ENCODE measurements at places on chromosomes 3 and 15.

DNA sequence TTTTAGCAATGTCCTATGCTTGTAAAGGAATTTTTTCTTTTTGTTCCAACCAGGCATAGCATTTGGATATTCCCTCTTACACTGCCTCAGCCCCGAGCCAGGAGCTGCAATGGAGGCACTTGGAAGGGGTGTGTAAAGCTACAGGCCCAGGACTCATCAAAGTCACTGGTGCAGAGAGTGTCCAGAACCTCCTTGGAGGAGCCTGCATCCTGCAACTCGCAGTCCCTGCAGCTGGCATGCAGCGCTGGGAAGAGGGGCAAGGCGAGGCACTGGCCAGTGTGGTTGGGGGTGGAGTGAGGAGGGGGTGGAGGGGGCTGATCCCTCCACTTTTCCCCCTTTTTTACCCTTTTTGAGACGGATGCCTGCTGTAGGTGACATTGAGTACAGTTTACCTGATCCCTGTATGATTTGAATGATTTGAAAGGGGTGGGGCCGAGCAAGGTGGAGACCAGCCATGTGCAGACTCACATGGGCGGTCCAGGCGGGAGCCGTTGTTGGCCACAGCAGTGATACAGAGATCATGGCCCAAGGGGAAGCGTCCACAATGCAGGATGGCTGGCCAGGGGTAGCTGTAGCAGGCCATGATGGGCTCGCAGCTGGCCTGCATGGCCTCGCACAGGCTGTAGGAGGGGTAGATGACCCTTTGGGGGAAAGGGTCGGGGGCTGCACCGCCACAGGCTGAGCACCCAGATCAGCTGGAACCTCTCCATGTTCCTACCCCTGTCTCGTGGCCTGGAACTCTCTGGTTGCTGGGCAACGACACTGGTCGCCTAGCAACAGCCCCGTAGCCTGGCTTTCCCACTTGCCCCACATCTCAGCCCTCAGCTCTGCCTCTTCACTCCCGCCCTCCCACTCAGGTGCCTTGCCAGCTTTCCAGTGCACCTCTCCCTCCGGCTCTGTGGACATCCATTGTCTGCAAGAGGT lies 7.9 kb downstream of the P4HTM start:
- DNase-seq = no peak

DNA sequence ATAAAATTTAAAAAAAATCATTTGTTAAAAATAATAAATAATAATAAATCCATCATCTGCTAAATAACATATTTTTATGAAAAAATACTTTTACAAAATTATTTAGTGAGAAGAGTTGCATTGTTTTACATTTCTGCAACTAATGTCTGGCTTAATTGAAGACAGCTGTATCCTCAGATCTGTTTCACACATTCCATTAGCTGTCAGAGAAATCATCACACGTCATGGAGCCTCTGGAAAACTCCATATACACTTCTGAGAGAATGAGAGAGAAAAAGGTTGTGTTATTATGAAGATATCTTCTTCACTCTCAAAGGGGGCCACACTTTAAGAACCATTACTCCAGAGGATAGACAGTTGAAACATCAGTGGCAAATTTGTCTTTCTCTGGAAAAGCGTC lies 40.8 kb downstream of the CMSS1 start:
- DNase-seq = no peak

DNA sequence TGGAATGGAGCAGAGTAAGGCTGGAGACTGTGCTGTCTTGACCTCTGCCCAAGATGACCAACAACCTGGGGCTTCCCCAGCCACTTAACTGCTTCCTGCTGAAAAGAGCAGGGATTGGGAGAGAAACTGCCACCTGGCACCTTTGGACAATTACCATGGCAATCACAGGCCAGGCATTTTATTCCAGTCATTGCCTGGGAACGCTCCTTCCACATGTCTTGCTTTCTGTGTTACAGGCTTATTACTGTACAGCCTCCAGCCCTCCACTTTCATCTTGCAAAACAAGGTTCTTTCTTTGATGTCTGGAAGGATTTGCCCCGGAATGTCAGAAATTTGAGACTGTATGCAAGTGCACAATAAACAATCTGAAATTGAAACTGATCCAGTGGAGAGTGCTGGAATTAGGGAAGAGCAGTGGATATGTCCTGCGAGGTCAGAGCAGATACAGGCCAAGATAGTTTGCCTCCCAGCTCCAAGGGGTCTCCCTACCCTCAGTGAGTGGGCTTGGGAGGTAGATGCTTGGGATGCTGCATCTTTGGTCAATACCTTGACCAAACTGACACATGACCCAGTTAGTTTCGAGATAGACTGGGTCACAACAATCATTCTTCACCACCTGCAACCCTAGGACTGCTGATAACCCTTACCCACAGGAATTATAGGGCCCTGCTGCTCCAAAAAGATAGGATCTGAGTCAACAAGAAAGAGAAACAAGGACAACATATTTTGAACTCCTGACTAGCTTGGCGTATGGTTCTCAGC lies 2.7 kb downstream of the PPP1R14D start:
- DNase-seq = no peak

DNA sequence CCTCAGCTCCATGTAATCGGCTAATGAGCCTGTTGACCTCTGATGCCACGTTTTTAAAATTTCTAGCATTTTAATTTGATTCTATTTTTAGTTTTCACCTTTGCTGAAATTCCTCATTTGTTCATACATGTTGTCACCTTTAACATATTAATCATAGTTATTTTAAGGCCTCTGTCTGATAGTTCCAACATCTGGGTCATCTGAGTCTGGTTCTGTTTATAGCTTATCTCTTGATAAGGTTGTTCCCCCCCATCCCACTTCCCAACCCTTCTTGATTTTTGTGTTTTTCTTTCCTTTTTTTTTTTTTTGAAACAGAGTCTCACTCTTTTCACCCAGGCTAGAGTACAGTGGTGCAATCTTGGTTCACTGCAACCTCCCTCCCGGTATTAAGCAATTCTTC lies 36.4 kb downstream of the MAP2K1 start:
- no peak for DNase-seq

- no peak for DNase-seq
These were observed 732.7 kb downstream of the PDCD6IP start for GRCh38 chr3:34531156-34531555.

DNA sequence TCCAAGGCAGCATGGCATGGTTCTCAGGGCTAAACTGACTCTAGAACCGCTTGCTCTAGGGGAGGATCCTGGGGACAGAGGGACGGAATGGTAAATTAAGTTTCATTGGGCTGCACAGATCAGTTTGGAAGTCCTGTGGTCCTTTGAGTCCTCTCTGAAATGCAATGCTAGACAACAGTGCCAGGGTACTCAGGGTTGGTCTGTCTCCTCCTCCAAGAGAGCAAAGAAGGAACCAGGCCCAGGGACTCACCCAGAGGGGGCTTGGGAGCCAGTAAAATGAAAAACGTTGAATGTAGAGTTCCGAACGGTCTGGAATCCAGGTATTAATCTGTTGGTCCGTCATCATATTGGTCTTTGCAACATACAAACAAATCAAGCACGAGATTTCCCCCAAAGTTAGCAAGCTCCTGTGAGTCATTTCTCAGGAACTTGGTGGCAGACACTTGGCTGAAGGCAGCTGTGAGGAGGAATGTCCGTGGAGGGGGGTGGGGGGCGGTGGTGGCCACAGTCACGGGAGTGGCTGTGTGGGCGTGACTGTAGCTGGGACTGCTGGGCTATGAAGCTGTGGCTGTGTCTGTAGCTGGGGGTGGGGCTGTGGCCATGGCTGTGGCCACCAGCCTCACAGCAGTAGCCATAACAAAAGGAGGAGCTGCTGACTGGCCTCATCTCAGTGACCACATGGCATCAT lies 361.0 kb downstream of the SHQ1 start:
- DNase-seq = peak; percentile 79

GRCh38 chr15:36815786-36816185 lies 236.4 kb downstream of the CDIN1 start:
- no peak for DNase-seq

DNA sequence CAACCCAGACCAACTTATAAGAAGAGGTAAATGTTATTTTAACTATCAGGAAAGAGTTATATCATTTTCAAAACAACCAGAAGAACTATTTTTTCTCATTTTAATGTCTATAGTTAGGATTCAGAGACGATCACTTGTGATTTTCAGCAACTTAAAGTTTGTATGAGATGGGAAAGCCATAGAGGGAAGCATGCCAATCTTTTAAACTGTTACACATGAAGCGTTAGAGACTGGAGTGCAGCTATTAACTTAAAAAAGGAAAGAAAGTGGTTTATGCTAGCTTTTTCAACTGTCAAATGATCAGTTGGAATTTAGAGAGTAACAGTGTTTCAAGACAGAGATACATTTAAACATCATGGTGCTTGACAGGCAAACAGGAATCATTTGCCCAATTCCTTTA lies 91.7 kb upstream of the LPP start:
- DNase-seq = no peak

All from stimulated activated CD4-positive, alpha-beta T cell treated with anti-CD3 and anti-CD28 coated beads, Interleukin-15, amount 100 ng/mL, for 24 hours (primary cell).